Kidney tubule cell (primary cell): ENCODE measurements at places on chromosomes 4 and X.

GRCh38 chrX:68936126-68936525 is 107.3 kb downstream of the EFNB1 start:
- no peak for DNase-seq

- DNase-seq: no peak
Observed at GRCh38 chrX:68841251-68842049, 12.6 kb downstream of the EFNB1 start.

- peak; percentile 75 for DNase-seq
Observed at GRCh38 chr4:162485486-162485885, 321.7 kb upstream of the FSTL5 start.

DNA sequence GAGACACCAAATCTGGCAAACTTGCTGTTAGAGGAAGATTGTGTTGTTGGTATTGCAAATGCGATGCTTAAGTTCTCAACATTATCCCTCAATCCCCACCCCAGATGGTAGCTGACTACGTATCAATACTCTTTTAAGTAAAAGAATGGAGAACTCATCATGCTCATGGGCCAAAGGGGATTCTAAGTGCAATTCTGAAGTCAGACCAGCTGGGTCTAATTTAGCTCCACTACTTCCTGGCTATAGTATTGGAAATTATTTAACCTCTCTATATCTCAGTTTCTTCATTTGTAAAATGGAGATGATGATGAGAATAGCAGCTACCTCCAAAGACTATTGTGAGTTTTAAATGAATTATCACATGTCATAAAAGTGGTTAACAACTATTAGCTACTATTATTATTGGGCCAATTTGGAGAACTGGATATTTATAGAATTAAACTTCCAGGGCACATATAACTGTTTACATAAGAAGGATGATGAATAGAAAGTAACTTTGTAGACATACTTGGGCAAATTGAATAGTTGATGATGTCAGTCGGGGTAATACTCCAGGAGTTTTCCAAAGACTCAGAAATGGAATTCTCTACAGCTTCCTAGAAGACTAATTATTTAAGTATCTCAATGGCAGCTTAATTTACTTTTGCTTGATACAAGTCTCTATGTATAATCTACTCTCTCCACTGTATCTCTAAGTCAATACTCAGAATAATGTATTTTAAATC is 5.0 kb upstream of the SLAIN2 start:
- no peak for DNase-seq

- no peak for DNase-seq
Observed at GRCh38 chrX:74370487-74370886, 50.8 kb upstream of the SLC16A2 start.

DNA sequence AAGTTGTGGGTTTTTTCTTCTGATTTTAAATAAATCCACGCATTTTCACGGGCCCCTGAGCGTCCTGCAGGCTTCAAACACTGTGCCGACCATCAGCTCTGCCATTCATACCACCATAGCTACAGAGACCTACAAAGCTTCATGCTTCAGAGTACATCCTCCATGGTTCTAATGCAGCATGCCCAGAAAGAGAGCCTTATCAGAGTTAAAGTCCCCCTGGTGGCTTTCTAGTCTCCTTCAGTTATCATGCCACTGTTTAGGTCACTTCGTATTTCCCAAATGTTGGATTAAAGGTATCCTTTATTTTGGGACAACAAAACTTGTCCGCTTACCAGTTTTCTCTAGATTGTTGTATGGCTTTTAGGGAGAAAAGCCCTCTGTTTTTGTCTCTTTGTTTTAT is 66.7 kb upstream of the VCX2 start:
- DNase-seq: no peak

DNA sequence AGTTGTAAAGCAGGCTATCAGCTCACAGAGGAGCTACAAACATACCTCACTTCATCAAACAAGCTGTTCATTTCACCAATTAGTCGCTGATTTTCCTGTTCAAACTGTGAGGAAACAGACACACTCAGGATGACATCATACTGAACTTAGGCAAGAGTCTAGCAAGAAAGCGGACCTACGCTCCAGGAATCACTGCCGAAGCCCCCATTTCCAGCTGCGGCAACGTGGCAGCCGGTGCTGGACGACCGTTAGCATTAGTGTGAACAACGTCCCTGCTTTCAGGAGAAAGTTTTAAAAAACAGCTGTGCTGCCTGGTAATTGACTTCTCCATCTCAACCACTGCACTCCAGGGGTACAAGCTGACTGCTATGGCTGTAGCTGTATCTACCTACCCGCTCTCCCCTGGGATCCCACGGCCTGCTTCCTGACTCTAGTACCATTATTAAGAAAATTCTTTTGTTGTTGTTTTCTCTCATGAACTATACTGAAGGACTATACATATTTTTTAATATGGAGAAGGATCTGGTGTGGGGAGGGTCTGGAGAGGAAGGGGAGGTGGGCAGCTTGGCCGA is 38.3 kb downstream of the NSG1 start:
- no peak for DNase-seq

DNA sequence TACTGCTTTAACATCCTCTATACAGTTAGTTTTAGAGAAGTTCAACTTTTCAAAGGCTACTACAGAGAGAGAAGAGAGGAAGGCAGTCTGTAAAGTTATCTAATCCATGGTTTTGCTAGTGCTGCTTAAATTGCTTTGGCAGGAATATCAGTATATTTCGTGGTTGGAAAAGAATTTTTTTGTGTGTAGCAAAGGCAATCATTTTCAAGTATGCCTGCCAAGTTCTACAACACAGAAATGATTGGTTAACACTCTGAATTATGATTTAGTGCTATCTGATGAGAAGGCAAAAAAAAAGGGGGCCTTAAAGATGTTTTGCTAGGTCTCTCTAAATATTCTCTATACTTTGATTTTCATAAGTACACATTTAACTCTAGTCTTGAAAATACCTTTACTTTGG is 133.1 kb downstream of the JADE1 start:
- no peak for DNase-seq

GRCh38 chr4:71107726-71108125 is 114.3 kb downstream of the DCK start:
- DNase-seq: no peak

- no peak for DNase-seq
Observed at GRCh38 chr4:1602655-1603412, 81.3 kb downstream of the FAM53A start.

DNA sequence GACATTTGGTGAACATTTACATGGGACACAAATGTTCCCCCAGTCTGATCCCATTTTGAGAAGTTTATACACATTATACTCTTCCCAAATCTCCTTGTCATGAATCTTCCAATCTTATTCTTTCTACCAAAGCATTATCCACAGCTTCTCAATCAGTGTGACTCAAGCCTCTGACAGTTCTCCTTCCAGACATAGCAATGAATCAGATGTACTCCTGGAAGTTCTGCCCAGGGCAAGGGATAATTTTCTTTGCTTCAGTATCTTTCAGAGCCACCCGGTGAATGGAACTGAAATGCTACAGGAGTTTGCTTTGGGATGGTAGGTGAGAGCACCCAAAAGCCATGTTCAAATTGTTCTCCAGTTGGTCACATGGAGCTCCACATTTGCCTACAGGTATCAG is 145.5 kb downstream of the ANXA5 start:
- DNase-seq: peak; percentile 45

GRCh38 chr4:32435308-32435707 is 1715.1 kb downstream of the PCDH7 start:
- no peak for DNase-seq

DNA sequence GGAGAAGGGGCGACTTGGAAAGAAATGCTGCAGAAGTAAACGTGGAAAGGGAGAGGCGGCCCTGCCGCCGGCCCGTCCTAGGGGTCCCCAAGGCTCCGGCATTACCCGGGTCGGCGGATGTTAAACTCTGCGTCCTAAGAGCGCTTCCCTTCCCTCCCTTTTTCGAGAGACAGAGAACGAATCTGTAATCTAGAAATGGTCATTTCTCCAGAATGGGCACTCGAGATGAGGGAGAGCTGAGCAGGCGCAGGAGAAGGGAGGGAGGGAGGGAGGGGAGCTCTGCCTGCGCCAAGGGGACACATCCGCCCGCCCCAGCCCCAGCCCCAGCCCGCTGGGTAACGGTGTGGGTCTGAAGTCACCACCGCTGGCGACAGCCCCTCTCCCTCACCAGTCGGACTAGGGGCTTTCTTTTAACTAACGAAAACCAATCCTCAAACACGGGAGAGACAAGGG is 1.7 kb downstream of the HCFC1 start:
- DNase-seq: peak; percentile 20

GRCh38 chr4:3375688-3376087 is 66.1 kb upstream of the HGFAC start:
- DNase-seq: peak; percentile 91

DNA sequence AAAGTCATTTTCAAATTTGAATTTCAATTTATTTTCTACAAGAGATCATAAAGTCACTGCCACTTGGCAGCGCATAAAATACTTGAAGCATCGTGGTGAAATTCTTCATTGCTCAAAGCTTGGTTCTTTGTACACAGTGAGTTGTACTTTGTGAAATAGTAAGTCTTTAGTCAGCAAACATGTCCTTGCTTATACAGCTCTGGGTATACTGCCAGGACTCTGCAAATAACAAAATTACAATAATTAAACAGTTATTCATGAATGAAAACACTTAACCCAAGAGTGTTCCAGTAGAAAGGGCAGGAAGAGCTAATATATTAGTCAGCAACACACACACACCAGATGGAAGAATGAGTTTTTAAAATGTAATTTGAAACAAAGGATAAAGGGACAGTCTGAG is 1300.9 kb upstream of the DIAPH2 start:
- DNase-seq: peak; percentile 1

DNA sequence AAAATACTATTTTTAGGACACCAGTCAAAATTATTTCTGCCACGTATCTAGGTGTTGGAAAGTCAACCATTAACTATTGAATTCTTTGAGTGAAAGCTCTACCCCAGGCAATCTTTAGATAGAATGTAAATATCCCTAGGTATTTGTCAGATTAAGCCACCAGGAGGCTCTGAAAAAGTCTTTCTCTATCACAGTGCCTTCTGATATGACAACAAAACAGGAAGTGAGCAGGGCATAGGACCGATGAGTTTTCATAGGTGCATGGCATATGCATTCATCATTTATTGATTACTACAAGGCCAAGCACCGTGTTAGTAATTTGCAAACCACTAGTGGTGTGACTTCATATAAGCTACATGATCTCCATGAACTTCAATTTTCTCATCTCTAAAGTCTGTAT is 333.6 kb upstream of the F9 start:
- no peak for DNase-seq

- peak; percentile 16 for DNase-seq
Observed at GRCh38 chrX:97026406-97026805, 142.7 kb downstream of the RPA4 start.

- DNase-seq: no peak
Observed at GRCh38 chr4:109065006-109065405, 237.5 kb downstream of the COL25A1 start.

GRCh38 chrX:153876112-153876491 is 9.9 kb downstream of the L1CAM start:
- no peak for DNase-seq

GRCh38 chr4:24070117-24070516 is 180.3 kb upstream of the PPARGC1A start:
- DNase-seq: peak; percentile 93

DNA sequence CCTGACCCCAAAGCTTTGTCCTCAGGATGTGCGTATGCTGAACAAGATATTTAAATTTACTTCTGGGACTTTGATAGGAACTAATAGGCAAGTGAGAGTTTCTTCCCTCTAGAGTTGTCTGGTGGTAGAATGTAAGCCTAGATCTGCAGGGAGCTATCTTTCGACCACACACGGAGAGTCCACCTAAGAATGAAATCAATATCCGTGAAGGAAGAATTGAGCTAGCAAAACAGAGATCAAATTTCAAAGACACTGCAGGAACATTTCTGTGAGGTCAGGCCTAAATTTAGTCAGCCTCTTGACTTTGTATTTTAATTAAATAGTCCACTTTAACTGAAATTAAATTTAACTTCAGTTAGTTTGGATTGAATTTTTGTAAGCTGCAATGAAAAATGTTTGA is 871.3 kb downstream of the RAB28 start:
- no peak for DNase-seq

DNA sequence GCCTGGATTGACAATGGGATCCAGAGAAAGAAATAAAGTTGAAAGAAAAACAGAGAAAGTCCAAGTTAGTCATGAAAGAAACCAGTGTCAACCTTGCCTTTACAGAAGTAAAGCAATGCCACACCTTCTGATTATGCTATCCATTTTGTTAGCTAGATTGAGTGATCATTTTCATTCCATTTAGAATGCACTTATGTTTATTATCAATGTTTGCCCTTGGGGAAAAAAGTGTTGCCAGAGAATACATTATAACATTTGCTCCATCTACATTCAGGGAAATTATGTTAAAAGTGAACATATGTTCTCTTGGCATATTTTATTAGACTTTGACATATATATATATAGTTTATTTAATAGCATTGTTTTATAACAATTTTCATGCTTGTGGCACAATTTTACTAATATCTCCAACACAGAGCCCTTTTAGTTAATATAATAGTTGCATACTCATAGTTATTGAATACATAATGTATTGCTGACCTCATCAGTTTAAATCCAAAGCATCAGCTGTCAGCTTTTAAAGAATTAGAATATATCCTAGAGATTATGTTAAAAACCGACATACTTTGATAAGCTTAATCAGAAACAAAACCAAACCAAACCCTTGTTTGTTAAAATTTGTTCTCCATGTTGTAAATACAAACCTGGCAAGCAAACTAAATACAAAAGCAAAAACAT is 134.2 kb downstream of the SORBS2 start:
- DNase-seq: no peak

DNA sequence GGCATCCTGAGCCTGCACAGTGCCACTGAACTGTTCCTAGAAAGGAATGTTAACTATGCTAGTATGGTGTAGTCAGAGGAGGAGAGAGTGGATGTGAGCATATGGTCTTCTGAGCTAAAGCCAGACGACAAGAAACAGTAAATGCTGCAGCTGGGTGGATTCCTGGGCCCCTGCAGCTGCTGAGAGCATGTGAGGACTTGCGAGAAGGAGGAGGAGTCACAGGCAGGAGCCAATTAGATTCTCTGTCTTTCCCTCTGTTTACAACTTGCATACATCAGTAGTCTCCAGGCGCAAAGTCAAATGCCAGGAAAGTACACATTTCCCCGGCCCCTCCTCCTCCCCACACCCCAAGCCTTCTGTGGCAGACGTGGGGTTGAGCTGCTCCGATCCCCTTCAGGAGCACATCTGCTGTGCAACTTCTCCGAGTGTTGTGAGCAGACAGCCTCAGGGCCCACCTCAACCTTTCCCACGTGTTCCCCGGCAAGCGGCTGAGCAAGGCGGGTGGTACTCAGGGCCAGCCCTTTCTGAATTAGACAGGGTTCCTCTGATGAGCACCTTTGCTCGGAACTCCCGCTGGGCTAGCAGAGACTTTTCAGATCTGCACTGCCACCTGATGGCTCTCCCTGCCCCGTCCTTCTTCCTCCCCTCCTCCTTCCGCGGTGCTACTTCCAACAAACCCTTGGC is 108.7 kb upstream of the ATP6AP2 start:
- peak; percentile 77 for DNase-seq

DNA sequence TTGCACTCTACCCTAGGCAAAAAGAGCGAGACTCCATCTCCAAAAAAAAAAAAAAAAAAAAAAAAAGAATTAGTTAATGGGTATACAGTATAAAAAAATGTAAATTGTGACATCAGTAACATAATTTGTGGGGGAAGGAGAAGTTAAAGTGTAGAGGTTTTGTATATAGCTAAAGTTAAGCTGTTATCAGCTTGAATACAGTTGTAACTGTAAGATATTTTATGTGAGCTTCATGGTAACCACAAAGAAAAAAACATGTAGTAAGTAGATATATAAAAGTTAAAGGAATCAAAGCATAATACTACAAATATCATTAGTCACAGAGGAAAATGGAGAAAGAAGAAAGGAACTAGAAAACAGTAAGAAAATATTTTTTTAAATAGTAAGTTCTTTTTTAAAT is 53.2 kb upstream of the EPGN start:
- DNase-seq: no peak
